Renal cortex interstitium (tissue), 15 donors: ENCODE measurements at places on chromosomes 13 and 19. TPM values are rescaled to one million over a fixed set of nuclear protein-coding genes. Genes with fewer than 3 reads are reported as not detected.

DNA sequence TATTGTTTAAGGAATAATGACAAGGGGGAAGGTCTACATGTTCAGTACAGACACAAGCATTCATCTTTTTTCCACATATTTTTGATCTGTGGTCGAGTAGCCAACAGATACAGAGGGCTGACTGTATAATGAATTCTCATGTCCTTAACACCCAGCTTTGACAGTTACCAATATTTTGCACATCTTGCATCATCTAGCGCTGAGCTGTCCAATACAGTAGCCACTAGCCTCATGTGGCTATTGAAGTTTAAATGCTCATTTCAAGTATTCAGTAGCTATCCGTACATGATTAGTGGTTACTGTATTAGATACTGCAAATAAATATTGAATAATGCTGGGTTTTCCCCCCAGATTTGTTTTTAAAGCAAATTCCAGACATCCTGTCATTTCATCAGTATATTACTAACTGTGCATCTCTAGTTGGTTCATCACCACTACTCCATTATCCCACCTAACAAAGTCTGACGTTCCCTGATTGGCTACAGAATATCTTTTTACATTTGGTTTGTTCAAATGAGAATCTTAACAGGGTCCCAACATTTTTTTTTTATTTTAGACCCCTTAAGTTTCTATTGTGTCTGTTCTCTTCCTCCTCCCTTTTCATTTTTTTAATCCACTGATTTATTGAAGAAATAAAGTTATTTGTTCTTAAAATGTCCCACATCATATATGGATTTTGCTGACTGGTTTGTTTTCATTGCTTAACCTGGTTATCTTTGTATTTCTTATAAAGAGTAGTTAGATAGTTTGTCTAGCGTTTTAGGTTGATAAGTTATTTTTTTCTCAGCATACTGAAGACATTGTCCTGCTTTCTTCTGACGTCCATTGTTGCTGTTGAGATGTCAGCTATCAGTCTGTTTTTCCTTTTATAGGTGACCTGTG is 8.2 kb downstream of the ZNF177 start:
- DNase-seq = no peak

DNA sequence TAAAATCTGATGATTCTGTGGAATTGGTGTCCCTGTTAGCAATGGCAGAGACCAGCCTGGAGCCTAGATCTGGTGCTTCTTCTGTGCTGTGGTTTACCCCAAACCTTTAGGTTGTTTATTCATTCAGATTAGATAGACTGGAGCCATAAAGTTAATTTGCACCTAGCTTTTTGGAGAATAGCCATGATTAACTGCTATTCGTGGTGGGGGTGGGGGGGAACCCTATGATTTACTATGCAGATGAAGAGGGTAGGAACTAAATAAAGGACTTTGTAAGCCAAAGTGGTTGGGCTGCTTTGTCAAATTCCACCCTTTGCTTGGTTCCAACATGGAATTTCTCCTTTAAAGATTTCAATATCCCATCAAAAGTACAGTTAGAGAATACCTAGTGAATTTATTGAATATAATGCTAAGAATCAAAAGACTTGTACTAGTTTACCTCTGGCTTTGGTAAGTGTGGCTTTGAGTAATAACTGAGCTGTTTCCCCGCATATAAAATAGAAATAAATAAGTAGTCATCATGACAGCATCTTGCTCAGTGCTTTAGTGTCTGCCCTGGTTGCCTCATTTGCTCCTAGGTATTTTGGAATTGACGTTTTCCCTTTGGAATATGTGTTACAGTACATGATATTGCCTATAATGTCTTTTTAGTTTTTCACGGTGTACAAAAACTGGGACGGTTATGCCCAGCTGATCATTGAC is 27.6 kb downstream of the SKA3 start:
- DNase-seq = no peak

GRCh38 chr13:100584896-100585295 is 3.7 kb downstream of the GGACT start:
- no peak for DNase-seq

GRCh38 chr13:113616991-113617749 is 32.6 kb downstream of the TFDP1 start:
- DNase-seq = peak; percentile 81

GRCh38 chr13:112744168-112745021 is 54.6 kb downstream of the ATP11A start:
- no peak for DNase-seq

- no peak for DNase-seq
Observed at GRCh38 chr13:43884222-43884621, 4.5 kb downstream of the LACC1 start.

DNA sequence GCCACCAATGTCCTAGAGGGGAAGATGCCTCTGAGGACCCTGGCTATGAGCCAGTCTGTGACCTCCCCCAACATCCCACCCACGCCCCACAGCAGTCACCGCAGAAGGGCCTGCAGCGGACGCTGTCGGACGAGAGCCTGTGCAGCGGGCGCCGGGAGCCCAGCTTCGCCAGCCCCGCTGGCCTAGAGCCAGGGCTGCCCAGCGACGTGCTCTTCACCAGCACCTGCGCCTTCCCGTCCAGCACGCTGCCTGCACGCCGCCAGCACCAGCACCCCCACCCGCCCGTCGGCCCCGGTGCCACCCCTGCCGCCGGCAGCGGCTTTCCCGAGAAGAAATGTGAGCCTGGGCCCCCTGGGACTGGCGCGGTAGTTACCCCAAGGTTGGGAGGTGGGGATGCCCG is 30.6 kb downstream of the DPF1 start:
- DNase-seq = no peak

The RANBP3 gene
- polyA plus RNA-seq = 61.7 TPM

The ITGBL1 gene
- polyA plus RNA-seq = 1.3 TPM

GRCh38 chr19:38683393-38684077 is 36.1 kb downstream of the ACTN4 start:
- no peak for DNase-seq

The UGGT2 gene
- 34.8 TPM for polyA plus RNA-seq

The FGF22 gene
- polyA plus RNA-seq = 0.31 TPM

The INSL3 gene
- polyA plus RNA-seq = 0.25 TPM

GRCh38 chr19:55146705-55147273 is 2.2 kb downstream of the TNNT1 start:
- no peak for DNase-seq

DNA sequence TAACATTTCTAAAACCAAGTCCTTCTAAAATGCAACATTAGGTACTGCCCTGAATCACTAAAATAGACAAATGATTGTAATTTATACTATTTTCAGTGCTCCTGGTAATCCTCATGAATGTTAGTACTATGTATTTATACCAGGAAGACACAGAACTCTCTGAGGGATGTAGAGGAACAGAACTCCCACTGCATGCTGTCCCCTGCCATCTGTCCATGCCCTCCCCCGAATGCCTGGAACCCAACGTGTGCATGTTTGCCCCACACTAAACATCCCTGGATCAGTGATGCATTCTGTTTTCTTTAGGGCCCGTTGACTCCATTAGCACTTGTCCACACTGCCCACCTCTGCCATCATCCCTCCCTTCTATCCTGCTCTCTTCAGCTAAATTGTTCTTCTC is 26.5 kb downstream of the ENOX1 start:
- no peak for DNase-seq

The WDR62 gene
- polyA plus RNA-seq = 6.2 TPM

The PRODH2 gene
- polyA plus RNA-seq = 28.7 TPM

The ZNF700 gene
- polyA plus RNA-seq = 13.1 TPM

- DNase-seq = no peak
Observed at GRCh38 chr13:21208652-21209154, 32.2 kb downstream of the MRPL57 start.

- DNase-seq = no peak
Observed at GRCh38 chr19:309206-309565, 18.0 kb upstream of the PLPP2 start.

The ZNF583 gene
- polyA plus RNA-seq = 9.9 TPM
